ENCODE measurements at places on chromosomes 2 and 18. TPM values are rescaled to one million over a fixed set of nuclear protein-coding genes. Genes with fewer than 3 reads are reported as not detected.

The GRB14 gene
- 3.4 TPM for total RNA-seq

The SLC8A1 gene
- 9.6 TPM for total RNA-seq

The C2orf81 gene
- 6.0 TPM for total RNA-seq

The GBX2 gene
- total RNA-seq, result not detected

The RAPGEF4 gene
- 1.8 TPM for total RNA-seq

The SIX3 gene
- total RNA-seq, result 28.8 TPM

The MOCOS gene
- 1.1 TPM for total RNA-seq

The KLHL41 gene
- total RNA-seq, result 0.31 TPM

The CCDC68 gene
- not detected for total RNA-seq

The HOXD13 gene
- total RNA-seq, result not detected

The NHEJ1 gene
- 25.5 TPM for total RNA-seq

The PIEZO2 gene
- 4.2 TPM for total RNA-seq

The NYAP2 gene
- total RNA-seq, result 0.07 TPM

The LAMA3 gene
- 0.47 TPM for total RNA-seq

The IL18R1 gene
- total RNA-seq, result 0.07 TPM

The RGPD4 gene
- total RNA-seq, result 0.06 TPM

The CASP10 gene
- total RNA-seq, result 1.4 TPM

The CHRND gene
- total RNA-seq, result not detected

The TTN gene
- total RNA-seq, result 0.53 TPM

The TRIM54 gene
- total RNA-seq, result not detected

The ANKRD23 gene
- total RNA-seq, result 10.8 TPM

The SPDYA gene
- total RNA-seq, result 0.37 TPM

The CHN1 gene
- 46.6 TPM for total RNA-seq

The PDCD1 gene
- total RNA-seq, result not detected

The TP53I3 gene
- 36.5 TPM for total RNA-seq

The TANC1 gene
- total RNA-seq, result 7.5 TPM

The GCG gene
- total RNA-seq, result not detected

The RGPD3 gene
- 0.07 TPM for total RNA-seq

The ZNF521 gene
- total RNA-seq, result 148 TPM

The TSPYL6 gene
- total RNA-seq, result not detected

The GREB1 gene
- total RNA-seq, result 30.8 TPM

The DYSF gene
- 1.1 TPM for total RNA-seq

The ZNF512 gene
- total RNA-seq, result 96.1 TPM

The GAL3ST2 gene
- total RNA-seq, result 0.09 TPM

The C2orf92 gene
- 3.3 TPM for total RNA-seq

The CRYGC gene
- total RNA-seq, result not detected

The RPS27A gene
- total RNA-seq, result 2,670 TPM

The CD8B gene
- total RNA-seq, result not detected

The OR6B2 gene
- not detected for total RNA-seq

The DNAJC5G gene
- total RNA-seq, result not detected

The UCN gene
- 1.2 TPM for total RNA-seq

The GKN2 gene
- total RNA-seq, result not detected

The SCYGR4 gene
- total RNA-seq, result not detected

The ZFP36L2 gene
- total RNA-seq, result 13.8 TPM

The PFN4 gene
- total RNA-seq, result 0.43 TPM

The AFF3 gene
- 0.56 TPM for total RNA-seq

The AQP12B gene
- total RNA-seq, result not detected

The SIGLEC15 gene
- not detected for total RNA-seq

The MYCN gene
- 26.7 TPM for total RNA-seq

The C2orf78 gene
- 0.06 TPM for total RNA-seq

The INHA gene
- not detected for total RNA-seq

The MOGAT1 gene
- 2.0 TPM for total RNA-seq

Data from neural progenitor cell (in vitro differentiated cells).